ENCODE measurements at places on chromosomes 13 and 19.

DNA sequence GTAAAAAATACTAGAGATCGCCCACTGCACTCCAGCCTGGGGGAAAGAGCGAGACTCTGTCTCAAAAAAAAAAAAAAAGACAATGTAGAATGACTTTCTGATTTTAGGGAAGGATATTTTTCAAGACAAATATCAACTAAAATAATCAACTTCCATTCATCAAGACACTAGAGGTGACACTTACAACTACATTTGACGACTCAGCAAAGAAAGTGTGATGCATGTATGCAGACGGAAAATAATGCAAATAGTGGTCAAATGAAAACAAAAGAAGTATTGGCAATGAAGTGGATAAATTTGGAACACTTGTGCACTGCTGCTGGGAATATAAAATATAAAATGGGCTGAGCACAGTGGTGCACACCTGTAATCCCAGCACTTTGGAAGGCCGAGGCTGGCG, 12.2 kb downstream of the TMEM161A start:
- DNase-seq: no peak

GRCh38 chr19:42198676-42199439, 18.6 kb downstream of the DEDD2 start:
- DNase-seq: peak; percentile 86

GRCh38 chr19:53537121-53537520, 824 bp upstream of the ZNF331 start:
- DNase-seq: no peak

GRCh38 chr13:85592211-85592610, 207.0 kb downstream of the SLITRK6 start:
- DNase-seq: no peak

DNA sequence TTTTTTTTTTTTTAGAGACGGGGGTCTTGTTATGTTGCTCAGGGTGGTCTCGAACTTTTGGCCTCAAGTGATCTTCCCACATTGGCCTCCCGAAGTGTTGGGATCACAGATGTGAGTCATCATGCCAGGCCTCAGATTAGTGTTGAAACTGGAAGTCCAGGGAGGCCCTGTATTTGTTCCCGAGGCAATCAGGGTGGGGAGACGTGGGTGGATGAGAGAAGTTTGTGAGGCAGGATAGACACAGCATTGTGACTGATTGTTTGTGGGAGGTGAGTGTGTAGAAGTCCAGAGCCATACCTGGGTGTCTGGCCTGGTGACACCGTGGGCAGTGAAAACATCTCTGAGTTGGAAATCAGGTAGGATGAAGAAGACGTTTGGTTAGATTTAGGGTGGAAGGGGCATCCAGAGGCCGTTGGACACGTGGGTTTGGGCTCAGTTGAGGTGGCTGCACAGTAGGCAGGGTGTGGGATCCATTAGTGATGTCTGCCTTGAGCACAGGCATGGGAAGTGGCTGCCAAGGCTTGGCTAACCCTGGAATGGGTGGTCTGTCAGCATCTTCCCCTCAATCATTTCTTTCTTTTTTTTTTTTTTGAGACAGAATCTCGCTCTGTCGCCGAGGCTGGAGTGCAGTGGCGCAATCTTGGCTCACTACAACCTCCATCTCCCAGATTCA, 12.4 kb downstream of the RTN2 start:
- DNase-seq: no peak

DNA sequence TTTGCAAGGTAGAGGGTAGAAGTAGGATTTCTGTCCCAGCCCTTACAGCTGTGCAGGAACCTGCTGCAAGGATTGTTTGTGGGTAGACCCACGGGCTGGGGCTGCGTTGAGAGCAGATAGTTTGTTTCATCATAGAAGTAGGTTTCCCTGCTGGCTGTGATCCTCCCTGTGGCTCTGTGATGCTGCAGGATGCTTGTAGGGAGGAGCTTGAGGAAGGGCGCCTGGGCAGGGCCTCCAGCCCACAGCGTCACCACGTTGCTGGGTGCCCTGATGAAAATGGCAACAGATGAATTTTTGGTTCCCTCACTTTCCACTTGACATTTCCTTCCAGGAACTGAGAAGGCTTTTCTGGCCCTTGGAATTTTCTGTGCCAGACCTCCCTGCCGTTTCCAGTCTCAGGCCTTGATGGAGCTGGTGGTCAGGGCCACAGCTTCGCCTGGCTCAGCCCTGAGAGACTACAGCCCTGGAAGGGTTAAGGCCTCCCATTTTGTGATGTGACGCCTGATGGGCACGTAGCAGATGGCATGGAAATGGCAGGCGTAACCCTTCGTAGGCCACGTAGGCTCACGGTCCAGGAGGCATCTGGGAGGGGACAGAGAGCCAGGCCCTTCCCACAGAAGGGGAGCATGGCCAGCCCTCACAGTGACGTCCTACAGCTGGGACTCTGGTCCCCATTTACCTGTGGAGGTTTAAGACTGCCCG, 42.2 kb downstream of the GATAD2A start:
- no peak for DNase-seq

GRCh38 chr19:35462476-35462953, 14.5 kb downstream of the FFAR2 start:
- no peak for DNase-seq

DNA sequence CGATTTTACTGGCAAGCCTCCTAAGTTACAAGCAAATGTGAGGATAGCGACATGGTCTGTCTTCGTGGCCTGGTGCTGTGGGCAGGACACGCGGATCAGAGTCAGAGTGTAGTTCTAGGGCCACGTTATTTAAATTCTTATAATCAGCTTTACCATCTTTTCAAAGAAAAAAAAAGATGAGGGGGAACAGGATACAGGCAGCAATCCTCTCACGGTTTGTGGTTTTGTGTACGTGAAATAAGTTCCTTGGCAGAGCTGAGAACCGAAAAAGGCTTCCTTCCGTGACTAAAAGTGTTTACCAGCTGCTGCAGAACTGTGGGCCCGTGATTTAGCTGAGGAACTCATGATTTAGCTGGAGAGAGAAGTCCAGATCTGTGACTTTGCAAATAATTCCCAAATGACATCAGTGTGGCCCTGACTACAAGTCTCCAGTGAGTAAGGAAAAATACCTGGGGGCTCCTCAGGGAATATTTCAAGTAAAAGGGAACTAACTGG, 27.2 kb downstream of the RCBTB2 start:
- peak; percentile 45 for DNase-seq

GRCh38 chr13:49645451-49645850, 17.1 kb downstream of the ARL11 start:
- DNase-seq: no peak

DNA sequence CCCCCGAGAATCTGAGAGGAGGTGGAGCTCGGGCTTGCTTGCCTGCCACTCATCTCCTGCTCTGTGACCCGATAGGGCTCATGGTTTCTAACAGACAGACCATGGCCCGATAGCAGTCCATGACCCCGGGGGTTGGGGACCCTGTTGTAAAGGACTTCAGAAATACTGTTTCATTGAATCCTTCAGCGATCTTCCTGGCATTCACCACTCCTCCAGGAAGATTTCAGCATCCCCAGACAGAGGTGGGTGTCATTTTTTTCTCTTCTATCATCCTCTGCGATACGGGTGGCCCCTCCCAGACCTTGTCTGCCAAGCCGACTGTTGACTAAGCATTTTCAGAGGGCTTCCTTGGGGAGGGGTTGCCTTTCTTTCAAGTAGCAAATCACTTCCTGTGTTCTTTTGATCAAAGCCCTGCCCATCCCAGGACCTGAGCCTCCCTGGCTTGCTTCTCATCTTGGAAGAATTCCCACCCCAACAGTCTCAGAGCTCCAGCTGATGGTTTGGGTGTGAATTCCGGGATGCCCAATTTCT, 1.7 kb downstream of the MYO1F start:
- no peak for DNase-seq

DNA sequence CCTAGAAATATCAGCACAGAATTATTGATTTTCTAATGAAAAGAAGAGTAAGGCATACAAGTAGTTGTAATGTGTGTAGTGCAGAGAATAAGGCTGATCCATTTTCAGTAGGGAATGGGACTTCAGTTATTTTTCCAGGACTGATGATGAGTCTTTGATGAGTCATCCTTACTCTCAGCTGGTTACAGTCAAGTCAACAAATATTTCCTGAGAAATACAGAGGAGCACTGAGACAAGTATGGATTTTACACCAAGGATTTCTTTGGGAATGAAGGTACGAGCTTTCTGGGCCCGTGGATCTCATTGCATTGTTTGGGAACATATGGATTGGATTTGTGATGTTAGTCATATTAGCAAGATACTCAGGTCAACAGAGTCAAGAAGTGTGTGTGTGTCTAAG, 502.7 kb downstream of the FGF9 start:
- DNase-seq: no peak

- DNase-seq: no peak
These were observed 7.0 kb downstream of the COL5A3 start for GRCh38 chr19:10003271-10003670.

GRCh38 chr19:50911206-50912101, at the start of gene KLK4:
Gene KLK4, minus strand, starts transcription at chr19:50911395. Its CDS starts 657 bp downstream, at chr19:50910738.
- DNase-seq: no peak

GRCh38 chr13:30181888-30182651, 125.3 kb downstream of the KATNAL1 start:
- no peak for DNase-seq

GRCh38 chr19:44303320-44303719, 1.5 kb downstream of the ZNF235 start:
- DNase-seq: no peak

DNA sequence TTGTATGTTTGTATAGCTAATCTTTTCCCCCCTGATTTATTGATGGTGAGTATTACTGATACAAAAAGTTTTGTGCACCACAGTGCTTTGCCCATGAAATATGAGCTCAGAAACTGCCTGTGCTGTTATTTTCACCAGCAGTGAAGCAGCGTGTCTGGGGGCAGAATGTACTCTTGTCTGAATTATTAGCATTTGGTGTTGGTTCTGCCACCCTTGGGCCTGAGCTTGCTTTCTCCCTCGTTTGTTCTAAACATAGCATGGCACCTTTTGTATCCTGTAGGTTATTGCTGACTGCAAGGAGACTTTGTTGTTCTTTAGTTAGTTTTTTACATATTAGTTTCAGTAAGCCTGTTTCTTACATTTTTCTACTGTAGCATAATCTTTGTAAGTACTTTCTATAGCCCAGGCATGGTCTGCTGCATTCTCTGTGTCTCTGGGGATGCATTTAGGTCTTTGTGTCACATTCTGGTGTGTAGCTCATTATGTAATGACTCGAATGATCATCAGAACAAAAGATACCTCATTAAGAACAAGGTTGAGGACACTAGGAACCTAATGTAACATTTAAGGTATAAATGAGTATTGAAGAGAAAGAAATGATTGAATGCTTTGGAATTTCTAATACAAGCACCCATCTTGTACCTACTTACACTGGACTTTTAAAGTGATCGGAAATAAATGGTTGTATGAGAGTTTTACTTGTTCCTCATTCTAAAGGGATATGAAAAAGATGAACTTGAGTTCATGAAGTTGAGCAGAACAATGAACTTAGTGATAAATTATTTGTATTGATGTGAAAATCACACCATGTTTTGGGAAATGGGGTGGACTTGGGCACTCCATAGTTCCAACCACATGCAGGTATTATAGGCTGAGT, 50.3 kb upstream of the GPI start:
- DNase-seq: no peak

DNA sequence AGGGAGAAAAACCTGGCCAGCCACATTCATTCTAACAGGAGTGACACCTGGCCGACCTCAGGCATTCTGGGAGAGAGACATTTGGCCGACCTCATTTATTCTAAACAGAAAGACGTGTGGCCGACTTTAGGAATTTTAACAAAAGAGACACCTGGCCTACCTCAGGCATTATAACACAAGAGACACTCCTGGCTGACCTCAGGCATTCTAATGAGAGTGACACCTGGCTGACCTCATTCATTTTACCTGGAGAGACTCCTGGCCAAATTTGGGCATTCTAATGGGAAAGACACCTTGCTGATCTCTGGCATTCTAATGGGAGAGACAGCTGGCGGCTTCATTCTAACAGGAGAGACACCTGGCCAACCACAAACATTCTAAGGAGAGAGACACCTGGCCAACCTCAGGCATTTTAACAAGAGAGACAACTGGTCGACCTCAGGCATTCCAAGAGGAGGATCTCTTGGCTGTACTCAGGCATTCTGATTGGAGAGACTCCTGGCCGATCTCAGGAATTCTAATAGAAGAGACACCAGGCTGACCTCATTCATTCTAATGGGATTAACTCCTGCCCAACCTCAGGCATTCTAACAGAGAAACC, 1353.9 kb downstream of the UQCRFS1 start:
- DNase-seq: no peak

DNA sequence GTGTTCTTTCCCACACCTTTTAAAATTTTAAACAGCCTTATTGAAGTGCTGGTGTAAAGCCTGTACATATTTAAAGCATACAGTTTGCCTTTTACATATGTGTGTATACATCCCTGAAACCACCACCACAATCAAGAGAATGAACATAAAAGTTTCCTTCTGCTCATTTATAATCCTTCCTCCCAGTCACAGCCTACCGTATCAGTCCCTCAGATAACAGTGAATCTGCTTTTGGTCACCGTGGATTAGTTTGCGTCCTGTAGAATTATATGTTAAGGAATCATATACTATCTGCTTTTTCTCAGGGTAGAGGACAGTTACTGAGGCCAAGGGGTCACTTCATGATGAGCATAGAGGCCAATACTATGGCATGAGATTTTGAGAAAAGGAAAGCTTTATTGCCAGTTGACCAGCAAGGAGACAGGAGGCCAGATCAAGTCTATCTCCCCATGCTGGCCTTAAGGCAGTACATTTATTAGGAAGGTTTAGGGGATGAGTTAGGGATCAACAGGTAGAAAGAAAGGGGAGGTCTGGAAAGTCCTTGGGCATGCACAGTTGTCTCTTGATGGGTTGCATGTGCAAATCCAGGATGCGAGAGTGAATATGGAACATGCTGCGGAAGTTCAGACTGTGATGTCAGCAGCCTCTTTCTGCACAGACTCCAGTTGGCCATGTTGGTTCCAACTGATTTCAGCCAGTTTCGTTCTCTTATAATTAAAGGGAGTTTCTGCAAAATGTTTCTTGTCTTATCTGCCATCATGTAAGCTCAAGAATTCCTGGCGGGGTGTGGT, 36.3 kb upstream of the LSM14A start:
- no peak for DNase-seq

- no peak for DNase-seq
These were observed 836 bp upstream of the CDC42EP5 start for GRCh38 chr19:54473892-54474372.

DNA sequence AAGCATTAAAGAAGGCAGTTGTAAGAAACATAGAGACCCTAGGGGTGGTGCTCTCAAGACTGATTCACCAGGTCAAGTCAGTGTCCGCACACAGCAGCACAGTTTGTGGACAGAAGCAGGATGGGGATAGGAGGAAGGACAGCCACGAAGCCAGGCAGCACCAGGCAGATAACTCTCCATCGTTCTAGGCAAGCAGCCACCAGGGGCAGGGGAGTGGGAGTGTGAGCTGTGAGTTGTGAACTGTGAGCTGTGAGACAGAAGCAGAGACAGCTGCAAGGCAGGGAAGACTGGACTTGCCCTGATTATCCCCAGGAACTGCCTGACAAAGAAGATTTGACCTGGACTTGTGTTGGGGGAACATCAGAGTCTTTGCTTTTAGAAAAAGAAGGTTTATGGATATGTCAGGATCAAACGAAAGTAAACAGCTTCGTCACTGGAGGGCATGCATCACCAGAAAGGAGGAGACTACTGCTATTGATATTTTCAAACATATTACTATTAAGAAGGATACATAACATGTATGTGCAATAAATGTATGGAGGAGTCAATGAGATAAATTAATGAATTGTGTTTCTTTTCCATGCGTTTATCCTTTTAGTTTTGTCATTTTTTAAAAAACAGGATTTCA, 286.1 kb downstream of the IRS2 start:
- DNase-seq: no peak

Data from GM12892 (cell line).